ENCODE measurements at places on chromosomes 3 and 15.

GRCh38 chr3:47394881-47395280, 14.1 kb downstream of the PTPN23 start:
- DNase-seq, result no peak

GRCh38 chr3:36981006-36981405, 11.9 kb downstream of the EPM2AIP1 start:
- no peak for DNase-seq

DNA sequence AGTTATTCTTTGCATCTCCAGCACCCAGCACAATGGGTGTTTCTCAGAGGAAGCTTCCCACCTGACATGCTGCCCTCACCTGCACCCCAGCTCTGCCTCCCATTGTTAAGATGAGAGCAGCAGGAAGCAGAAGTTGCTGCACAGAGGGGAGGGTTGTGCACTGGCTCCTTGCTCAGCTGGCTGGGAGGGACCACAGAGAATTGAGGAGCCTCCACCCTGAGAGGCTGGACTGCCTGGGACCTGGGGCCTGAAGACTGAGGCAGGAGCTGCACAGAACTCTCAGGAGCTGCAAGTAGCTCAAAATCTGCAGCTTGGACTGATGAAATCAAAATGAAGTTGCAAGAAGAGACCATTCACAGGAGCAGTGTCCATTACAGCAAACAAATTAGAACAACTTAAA, 222.3 kb upstream of the LINGO1 start:
- no peak for DNase-seq

GRCh38 chr15:60544581-60545264, 65.8 kb upstream of the ICE2 start:
- no peak for DNase-seq

DNA sequence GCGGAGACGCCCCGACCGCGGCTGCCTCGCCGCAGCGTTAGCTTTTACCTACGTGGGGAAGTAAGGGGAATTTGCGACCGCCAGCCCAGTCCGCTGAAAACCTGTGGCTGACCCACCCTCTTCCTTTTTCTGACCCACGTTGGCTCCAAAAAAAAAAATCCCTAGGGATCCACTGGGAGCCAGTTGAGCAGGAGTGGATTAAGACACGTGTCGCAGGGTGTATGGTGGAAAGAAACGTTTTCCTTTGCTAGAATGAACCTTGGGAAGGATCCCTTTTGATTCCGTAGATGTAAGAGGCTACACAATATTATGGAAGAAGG, 575 bp upstream of the PCYT1A start:
- DNase-seq, result no peak

- DNase-seq, result no peak
These were observed 120.7 kb downstream of the FNDC3B start for GRCh38 chr3:172159962-172160538.

DNA sequence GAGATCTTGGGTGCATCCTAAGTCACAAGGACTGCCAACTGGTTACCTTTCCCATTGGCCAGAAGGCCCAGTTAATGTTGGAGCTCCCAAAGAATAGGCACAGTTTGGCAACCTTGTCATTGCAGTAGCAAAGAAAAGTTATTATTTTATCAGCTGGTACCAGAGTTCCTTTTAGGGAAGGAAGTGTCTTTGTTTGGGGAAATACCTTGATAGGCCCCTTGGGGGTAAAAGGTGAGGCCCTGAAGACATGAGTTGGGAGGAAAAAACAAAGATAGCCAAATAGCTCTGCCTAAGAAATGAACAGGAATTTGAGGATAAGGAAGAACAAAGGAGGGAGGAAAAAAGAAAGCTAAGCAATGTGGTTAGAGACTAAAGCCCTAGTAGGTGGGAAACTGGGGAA, 85.8 kb downstream of the ANP32A start:
- DNase-seq, result no peak

GRCh38 chr3:126498929-126499328, 18.6 kb downstream of the UROC1 start:
- DNase-seq, result no peak

DNA sequence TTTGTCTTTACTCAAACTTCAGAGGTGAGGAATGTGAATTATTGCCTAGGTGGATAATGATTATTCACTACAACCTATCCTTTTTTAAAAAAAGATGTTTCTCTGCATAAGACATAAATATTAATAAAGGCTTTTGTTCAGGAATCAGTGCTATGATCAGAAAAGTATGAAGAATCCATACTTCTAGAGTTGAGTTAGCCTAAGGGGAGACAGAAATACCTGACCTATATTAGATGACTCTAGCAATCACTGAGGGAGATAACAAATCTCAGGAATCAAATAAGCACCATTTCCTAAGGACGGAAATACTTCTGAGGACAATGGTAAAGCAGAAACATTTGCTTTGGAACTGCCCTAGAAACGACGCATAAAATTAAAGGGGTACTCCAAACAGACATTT, 763.8 kb downstream of the GBE1 start:
- DNase-seq, result no peak

DNA sequence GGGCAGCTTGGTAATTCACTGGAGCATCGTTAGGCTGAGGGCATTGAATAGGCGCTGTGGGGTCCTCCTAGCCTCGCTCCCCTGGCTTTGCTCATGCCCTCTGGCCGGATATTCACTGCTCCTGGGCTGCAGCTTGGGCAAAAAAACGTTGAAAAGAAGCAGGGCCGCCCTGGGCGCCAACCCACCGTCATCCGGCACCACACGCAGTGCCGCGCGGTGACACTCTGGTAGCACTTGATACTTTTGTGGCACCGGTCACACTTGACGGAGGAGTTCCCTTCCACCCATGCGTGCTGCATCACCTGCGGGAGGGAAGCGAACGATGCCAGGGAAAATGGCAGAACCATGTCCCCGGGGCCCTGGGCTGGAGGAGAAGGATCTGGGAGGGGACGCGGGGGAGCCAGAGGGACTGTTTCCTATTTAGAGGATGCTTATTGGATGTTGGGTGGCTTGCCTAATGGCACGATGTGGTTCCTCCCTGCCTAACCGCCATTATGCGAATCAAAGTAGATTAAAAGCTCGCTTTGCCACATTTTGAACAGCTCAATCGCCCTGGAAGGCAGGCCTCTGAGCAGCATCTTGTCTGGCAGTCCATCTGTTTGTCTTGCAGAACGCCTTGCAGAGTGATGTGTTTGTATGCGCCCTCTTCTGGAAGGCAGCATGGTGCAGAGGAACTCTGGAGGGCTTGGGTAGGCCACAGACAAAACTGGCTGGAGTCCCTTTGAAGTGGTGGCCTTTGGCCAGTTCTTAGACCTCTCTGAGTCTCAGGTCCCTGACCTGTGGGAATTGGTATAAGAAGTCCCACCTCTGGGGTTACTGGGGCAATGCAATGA, 93.2 kb downstream of the DGKG start:
- DNase-seq, result no peak

DNA sequence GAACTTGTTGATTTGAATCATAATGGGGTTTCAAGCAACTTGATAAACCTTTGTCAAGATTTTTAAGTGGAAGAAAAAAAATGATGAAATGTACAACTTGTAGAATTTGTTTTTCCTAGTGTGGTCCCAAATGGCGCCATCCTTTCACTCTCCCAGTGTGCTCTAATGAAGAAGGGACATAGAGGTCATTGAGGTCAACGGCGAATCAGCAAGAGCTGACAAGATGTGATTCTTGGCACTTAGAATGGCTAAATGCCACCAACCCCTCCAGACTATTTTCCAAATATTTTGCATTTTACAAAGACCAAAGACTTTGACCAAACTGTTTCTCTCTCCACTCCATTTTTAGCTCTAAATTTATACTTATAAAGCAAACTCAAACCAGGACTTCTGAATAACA, 320.2 kb upstream of the MME start:
- no peak for DNase-seq

DNA sequence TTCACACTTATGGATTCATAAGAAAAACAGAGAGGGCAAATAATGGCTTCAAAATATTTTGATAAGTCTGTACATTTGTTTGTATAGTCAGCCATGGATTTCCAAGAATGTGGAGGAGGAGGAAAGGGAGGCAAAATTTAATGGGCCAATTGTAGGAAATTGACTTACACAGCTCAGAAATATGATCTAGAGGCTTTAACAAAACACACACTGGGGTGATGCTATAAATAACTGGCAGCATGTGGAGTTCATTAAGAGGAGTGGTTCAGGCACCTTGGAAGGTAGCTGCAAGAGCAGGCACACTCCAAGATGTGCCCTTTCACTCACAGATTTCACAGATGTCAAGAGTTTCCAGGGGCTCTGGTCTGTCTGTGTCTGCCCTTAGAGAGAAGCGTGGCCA, 193.4 kb upstream of the RASGRP1 start:
- DNase-seq, result no peak

- DNase-seq, result no peak
These were observed 41.1 kb upstream of the SEC61A1 start for GRCh38 chr3:128011140-128011539.

DNA sequence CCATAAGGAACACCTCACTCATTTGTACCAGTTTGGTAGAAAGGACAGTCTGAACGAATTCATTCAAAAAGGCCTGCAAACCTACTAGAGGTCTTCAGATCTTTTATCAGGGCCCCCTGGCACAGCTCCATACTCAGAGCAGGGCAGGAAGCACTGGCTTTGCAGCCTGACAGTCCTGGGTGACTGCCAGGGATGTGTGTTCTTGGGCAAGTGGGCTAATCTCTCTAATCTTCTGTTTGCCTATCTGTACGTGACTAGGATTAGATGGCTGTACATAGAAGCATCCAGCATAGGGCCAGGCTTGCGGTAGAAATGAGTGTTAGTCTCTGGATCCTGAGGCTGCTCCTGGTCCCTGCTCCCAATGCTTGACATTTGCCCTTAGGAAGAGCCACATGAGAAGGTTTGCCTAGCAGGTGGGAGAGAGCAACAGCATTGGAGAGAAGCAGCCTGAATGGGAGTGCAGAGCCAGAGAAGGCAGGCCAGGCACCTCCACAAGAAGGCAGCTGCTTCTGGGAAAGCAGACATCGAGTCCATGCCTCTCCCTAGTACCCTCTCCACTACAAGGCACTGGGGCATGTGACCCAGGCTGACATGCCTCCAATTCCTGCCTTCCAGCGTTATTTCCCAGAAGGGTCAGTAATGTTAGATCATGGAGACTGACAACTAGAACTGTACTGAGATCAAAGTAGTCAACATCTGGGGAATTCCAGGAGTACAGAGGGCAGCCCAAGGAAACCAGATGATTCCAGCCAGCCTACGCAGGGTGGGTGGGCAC, 1.0 kb upstream of the CXCR6 start:
- DNase-seq, result no peak

DNA sequence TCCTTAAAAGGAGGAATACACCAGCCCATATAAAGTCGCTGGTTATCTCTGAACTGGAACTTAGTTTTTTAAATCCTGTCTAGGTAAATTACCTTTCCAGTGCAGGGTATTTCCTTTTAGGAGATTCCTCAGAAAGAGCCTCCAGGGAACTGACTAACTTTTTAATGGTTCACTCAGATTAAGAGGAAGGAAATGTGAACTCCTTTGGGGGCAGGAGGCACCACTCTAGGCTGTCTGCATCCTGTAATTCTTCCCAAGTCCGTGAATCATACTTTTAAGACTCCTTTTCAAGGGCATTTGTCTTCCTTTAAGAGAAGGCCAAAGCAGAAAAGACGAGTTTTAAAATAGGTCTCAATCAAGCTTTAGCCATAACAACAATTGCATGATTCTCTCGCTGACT, 871.2 kb upstream of the NR2F2 start:
- no peak for DNase-seq

- no peak for DNase-seq
These were observed 61.0 kb upstream of the SLC24A5 start for GRCh38 chr15:48059791-48060190.

- DNase-seq, result no peak
These were observed 20.8 kb downstream of the NBEAL2 start for GRCh38 chr3:47000198-47000815.

DNA sequence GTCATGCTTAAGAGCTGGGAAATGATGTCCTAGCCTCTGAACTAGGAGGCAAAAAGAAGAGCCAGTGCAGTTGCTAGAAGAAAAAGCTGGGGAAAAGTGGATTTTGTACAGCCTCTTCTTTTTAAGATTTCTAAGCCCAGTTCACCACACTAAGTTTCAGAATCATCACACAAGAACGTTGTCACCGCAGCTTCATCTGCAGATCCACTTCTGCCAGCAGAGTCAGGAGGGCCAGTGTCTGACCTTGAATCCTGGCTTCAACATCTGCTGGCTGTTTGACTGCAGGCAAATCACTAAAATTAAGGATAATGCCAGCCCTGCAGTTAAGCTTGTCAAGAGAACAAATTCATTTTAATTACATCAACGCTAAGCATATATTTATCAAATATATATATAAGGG, 36.2 kb downstream of the HDC start:
- DNase-seq, result no peak

GRCh38 chr3:23825802-23826201, 20.0 kb downstream of the UBE2E1 start:
- DNase-seq, result no peak

GRCh38 chr3:88013592-88013991, 45.2 kb downstream of the CGGBP1 start:
- DNase-seq, result no peak

DNA sequence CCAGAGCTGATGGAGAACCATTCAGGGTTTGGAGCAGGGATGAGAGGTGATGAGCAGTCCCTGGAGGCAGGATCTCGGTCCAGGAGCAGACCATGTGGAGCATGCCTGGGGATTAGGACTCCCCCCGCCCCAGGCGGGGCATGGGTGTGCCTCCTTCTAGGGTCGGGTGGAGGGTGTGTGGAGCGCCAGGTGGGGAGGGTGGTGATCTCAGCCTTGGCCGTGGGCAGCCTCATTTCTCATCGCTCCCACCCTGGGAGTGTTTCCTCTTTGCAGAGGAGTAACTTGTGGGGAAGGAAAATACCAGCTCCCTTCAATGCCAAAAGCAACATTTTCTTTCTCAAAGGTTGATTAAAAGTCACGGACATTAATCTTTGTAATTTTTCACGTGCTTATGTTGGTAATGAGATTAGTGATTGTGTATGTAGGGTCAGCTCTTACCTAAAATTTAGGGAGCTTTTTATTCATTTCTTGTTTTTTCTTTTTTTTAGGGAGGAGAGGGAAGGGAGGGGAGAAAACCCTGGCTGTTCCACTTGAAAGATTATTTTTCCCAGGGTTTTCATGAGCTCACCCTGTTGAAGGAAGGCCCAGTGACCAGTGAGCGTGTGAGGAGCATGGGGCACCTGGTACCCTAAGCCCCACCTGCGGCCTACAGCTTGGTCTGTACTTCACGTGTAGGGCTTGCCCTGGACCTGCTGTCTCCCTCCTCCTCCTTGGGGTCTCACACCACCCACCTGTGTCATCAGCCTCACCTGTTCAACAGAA, 11.0 kb downstream of the FBLN2 start:
- no peak for DNase-seq

GRCh38 chr3:72641684-72642083, 206.6 kb downstream of the SHQ1 start:
- no peak for DNase-seq

GRCh38 chr15:69045802-69046201, 31.3 kb downstream of the NOX5 start:
- no peak for DNase-seq

All from GM13976 (cell line).